ENCODE measurements at places on chromosomes 2 and 18. TPM values are rescaled to one million over a fixed set of nuclear protein-coding genes. Genes with fewer than 3 reads are reported as not detected.

DNA sequence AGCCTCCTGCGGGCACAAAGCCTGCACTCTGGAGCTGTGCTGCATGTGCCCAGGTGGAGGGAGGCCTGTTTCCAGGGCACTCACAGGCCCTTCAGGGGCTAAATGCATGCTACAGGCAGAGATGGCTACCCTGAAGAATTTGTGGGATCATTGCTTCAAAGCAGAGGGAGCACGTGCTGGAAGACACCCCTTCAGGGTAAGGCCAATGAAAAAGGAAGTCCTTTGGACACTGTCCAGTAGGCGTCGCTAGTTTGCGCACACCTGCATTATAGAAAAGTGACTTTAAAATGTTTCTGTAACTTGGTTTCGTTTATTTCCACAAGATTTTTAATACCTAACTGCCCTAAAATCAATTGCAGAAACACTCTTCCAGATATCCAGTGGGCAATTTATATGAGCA lies 325.3 kb downstream of the ZNF516 start:
- H3K4me3 ChIP-seq: no peak overlapping the region
- DNase-seq: no peak
- no peaks in the 10 kb centered on the region for H3K27me3 ChIP-seq
- H3K4me1 ChIP-seq: no peaks in the 10 kb centered on the region

GRCh38 chr2:213086050-213086449 lies 65.4 kb downstream of the IKZF2 start:
- no peaks in the 10 kb centered on the region for H3K36me3 ChIP-seq
- no peak overlapping the region for H3K4me3 ChIP-seq
- peak overlapping the region; percentile 45 for H3K27ac ChIP-seq
- no peaks in the 10 kb centered on the region for H3K27me3 ChIP-seq
- H3K4me1 ChIP-seq: no peaks in the 10 kb centered on the region

GRCh38 chr2:239315308-239315707 lies 85.5 kb downstream of the HDAC4 start:
- no peaks in the 10 kb centered on the region for H3K27me3 ChIP-seq
- no peak overlapping the region for H3K27ac ChIP-seq
- H3K36me3 ChIP-seq: no peaks in the 10 kb centered on the region

DNA sequence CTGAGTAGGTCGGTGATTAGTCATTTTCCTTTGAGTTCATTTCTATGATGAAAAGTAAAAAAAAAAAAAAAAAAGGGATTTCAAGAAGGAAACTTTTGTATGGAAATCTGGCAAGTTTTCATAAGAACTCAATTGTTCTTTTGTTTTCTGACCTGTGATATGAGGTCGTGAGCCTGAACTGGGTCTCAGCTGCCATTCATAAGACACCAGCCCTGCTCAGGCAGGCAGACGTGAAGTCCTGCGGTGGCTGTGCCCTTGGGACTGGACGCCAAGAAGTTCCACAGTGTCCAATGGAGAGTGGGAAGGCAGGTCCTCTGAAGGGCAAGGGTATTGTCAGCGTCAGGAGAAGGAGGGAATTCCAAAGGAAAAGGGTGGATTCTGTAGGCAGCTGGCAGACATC lies 183.9 kb downstream of the NCK2 start:
- no peak overlapping the region for H3K4me3 ChIP-seq
- no peak overlapping the region for H3K27ac ChIP-seq
- no peaks in the 10 kb centered on the region for H3K4me1 ChIP-seq
- no peak for DNase-seq
- no peaks in the 10 kb centered on the region for H3K36me3 ChIP-seq

- peaks cover 77% of the 10 kb centered on the region for H3K36me3 ChIP-seq
- H3K27ac ChIP-seq: no peak overlapping the region
- H3K27me3 ChIP-seq: no peaks in the 10 kb centered on the region
Measured at GRCh38 chr2:203451689-203452088, 83.4 kb downstream of the RAPH1 start.

DNA sequence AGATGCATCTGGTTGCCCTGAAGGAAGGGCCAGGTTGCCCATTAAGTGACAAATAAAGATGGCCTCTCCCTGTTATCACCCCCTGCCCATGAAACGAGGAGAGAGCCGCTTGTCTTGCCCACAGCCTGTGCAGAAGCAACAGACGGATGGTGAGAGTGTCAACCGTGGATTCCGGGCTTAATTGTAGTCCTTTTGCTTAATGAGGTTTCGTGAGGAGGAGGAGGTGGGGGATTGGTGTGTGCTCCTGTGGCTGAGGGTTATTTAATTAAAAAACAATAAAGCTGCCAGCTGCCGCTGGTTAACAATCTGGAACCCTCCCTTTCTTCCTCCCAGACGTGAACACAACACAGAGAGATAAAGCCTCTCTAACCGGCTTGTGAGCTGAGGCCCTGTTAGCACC lies 188.0 kb upstream of the PARD3B start:
- no peaks in the 10 kb centered on the region for H3K27me3 ChIP-seq
- H3K4me3 ChIP-seq: no peak overlapping the region
- peak overlapping the region; percentile 29 for H3K27ac ChIP-seq

- no peak for DNase-seq
- no peaks in the 10 kb centered on the region for H3K4me1 ChIP-seq
- no peak overlapping the region for H3K27ac ChIP-seq
- no peaks in the 10 kb centered on the region for H3K36me3 ChIP-seq
Measured at GRCh38 chr2:139864821-139865302, 1084.7 kb upstream of the NXPH2 start.

DNA sequence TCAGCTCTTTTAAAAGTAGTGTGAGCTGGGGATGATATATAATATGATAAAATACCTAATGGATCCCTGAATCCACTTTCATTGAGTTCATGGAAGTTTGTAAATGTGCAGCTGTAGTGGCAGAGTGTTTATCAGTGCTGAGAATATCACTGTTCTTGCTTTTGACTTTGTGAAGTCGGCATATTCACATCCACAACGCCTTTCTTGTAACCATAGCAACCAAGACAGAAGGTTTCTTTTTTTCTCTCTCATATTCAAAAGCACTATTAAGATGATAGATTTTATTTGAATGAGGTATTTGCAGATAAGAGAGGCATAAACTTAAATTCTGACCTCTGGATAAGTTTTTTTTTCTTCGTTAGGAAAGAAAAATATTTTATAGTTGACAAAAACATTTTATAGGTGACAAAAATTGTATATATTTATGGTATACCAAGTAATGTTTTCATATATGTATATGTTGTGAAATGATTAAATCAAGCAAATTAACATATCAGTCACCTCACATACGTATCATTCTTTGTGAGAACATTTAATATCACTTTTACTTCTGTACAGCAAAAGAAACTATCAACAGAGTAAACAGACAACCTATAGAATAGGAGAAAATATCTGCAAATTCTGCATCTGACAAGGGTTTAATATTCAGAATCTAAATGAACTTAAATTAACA lies 130.0 kb downstream of the PLCL1 start:
- no peaks in the 10 kb centered on the region for H3K27me3 ChIP-seq
- H3K4me3 ChIP-seq: no peak overlapping the region
- DNase-seq: no peak
- H3K27ac ChIP-seq: no peak overlapping the region
- no peaks in the 10 kb centered on the region for H3K4me1 ChIP-seq
- no peaks in the 10 kb centered on the region for H3K36me3 ChIP-seq

INSIG2 gene
- total RNA-seq: 12.5 TPM

RAB27B gene
- 0.99 TPM for total RNA-seq

SP5 gene
- total RNA-seq: 81.0 TPM

TEKT4 gene
- total RNA-seq: not detected

TEX44 gene
- total RNA-seq: not detected

YES1 gene
- total RNA-seq: 78.8 TPM

CACNB4 gene
- 0.59 TPM for total RNA-seq

NDC80 gene
- 61.8 TPM for total RNA-seq

GPR35 gene
- total RNA-seq: 0.32 TPM

LIMS3 gene
- total RNA-seq: 0.72 TPM

Data from endodermal cell (in vitro differentiated cells).